ENCODE measurements at places on chromosomes 16 and 17.

DNA sequence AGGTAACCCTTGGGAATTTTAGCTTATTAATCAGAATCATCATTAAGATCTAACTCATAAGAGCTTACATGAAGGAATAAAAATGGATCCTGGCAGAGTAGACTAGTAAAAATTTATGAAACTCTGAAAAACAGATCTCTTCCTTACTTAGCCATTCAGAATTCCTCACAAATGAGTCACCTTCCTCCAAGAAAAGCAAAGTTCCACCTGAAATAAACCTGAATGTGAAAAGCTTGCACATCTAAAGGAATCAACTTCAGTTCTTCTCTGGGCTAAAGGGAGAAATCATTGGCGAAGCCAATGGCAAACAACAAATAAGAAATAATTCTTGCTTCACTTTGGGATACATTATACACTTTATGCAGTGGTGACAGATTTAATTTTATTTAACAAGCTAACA lies 22.7 kb downstream of the MYO1D start:
- DNase-seq = no peak

DNA sequence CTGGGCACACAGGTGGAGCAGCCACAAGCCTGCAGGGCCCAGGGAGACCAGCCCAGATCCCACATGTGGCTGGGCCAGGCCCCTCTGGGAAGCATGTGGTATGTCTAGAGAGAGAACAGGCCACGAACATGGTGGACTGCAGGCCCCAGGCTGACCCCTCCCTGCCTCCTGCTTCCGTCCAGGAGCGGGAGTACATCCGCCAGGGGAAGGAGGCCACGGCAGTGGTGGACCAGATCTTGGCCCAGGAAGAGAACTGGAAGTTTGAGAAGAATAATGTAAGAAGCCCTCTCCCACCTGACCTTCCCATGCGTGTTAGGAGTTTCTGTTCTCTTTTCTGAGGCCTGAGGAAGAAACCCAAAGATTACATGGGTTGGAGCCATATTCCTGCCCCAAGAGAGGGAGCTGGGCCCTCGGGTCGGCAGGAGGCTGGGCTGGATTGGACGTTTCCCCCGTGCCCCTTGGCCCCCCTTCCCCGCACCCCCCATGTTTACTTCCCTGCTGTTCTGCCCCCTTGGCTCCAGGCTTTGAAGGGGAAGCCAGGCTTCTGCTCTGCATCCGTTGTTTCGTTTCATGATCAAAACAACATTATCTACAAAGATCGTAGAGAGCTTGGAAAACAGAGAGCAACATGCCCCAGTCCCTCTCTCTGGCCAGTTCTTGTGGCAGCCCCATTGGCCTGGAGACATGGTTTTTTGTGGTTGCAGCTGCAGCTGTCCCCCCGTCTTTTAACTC lies 5.7 kb upstream of the TCAP start:
- DNase-seq = no peak

DNA sequence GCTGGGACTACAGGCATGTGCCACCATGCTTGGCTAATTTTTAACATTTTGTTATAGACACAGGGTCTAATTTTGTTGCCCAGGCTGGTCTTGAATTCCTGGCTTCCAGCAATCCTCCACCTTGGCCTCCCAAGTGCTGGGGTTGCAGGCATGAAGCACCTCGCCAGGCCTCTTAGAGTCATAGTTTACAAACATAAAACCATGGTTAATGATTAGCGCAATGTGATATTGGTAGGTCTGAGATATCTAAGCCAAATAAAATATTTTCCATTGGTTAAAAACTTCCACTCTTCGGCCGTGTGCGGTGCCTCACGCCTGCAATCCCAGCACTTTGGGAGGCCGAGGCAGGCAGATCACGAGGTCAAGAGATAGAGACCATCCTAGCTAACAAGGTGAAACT lies 16.6 kb downstream of the TXNDC11 start:
- no peak for DNase-seq

- no peak for DNase-seq
These were observed 7.8 kb downstream of the HIC1 start for GRCh38 chr17:2062571-2063183.

DNA sequence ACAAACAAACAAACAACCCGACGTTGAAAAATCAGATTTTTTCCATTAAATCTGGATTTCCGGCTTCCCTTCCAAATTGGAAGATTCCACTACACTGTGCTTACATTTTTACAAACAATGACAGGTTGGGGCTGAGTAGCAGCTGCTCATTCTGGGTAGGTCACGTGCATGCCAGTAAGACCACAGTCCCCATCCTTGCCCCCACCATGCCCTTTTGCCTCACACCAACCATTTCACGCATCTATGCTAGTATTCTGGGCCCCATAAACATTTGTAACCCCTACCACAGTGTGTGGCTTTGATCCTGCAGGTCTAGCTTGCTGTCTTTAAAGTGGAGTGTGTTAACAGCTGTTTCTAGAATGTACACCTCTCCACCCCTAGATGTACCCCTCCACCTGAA lies 366.1 kb downstream of the XYLT1 start:
- no peak for DNase-seq

DNA sequence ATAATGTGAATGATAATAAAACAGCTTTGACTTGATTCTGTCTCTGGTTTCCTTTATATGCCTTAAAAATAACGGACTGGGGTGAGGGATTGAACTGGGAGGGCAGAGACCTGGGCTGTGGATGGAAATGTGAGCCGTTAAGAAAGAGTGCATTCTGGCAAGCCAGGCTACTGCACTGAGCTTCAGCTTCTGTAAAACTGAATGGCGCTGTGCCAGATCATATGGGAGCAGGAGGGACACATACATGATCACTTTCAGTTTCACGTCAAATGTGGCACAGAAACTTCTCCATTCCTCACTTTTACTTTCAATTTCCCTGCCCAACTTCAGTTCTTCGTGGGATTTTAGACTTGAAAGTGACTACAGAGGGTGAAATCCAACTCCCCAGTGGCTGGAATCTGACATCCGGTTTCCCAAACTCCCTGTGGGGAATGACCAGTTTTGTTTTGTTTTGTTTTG lies 1.1 kb downstream of the MT2A start:
- DNase-seq = no peak

GRCh38 chr16:89917773-89918452 lies 749 bp upstream of the MC1R start:
- DNase-seq = no peak

- no peak for DNase-seq
These were observed 43.1 kb upstream of the HAPSTR1 start for GRCh38 chr16:9048302-9048700.

- DNase-seq = no peak
These were observed 57.6 kb upstream of the IRX5 start for GRCh38 chr16:54873071-54873470.

GRCh38 chr16:12752159-12752558 lies 51.5 kb downstream of the CPPED1 start:
- DNase-seq = no peak

DNA sequence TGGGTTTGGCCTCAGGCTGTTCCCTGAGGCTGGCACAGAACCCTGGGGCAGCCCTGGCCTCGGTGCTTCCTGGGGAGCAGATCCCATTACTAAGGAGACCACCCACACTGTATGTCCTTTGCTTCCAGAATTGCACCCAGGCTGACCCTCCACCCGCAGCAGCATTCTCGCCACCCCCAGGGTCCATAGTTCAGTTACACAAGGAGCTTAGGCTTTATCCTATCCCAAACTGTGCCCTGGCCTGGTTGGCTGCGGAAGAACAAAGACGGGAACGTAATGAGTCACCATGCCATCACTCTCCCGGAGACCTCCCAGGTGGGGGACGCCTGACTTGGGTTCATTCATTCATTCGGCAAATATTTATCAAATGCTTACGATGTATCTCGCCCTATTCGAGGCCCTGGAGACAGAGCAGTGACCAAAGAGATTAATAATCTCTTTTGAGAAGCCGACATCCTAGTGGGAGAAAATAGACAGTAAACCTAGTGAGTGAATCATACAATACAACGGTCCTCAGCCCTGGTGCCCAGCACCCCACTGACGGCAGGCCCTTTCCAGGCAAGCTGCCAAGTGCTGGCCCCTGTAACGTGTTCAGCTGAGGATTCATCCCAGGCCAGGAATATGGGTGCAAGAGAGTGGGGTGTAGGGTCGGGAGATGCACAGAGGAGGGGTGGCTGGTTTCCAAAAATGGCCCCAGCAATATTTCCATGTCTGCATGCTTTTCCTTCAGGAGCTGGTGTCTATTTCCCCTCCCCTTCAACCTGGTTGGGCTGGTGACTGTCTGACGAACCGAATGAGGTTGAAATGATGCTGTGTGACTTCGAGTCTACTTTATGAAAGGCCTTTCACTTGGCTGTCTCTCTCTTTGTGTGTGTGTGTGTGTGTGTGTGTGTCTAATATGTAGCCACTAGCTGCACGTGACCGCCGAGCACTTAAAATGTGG lies 134.2 kb downstream of the MGAT5B start:
- DNase-seq = no peak

DNA sequence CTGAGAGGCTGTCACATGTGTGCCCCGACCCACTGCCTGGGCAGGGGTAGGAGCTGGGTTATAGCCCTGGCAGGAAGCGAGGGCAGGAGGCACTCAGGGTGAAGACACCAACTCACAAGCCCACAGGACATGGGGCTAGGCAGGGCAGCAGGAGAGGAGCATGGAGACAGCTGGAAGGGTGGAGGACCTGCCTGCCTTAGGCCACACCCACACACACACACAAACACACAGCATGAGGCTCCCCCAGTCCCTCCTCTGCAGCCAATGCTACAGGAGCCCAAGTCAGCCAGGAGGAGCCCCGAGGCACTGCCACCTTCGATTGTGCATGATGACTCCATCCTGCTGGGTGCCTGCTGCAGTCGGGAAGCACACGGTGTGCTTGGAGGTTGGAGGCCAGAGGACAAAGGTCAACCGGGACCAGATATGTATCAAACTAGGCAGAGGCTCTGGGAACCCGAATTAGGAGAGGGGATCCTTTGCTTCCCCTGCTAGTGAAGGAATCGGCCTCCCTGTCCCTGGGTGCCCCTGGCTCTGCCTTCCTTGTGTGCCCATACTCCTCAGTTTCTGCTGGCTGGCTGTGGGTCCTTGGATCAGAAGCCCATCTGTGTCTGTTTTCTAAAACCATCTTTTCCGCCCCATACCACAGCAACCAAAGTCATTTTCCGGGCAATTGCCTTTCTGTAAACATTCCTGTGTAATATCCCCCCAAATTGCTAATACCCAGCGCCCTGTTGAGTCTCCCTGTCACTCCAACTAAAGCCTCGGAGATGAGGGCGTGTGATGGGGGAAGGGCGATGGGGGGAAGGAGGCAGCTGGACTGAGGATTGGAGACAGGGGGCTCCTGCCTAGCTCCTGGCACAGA lies 20.5 kb downstream of the SRCIN1 start:
- DNase-seq = no peak

DNA sequence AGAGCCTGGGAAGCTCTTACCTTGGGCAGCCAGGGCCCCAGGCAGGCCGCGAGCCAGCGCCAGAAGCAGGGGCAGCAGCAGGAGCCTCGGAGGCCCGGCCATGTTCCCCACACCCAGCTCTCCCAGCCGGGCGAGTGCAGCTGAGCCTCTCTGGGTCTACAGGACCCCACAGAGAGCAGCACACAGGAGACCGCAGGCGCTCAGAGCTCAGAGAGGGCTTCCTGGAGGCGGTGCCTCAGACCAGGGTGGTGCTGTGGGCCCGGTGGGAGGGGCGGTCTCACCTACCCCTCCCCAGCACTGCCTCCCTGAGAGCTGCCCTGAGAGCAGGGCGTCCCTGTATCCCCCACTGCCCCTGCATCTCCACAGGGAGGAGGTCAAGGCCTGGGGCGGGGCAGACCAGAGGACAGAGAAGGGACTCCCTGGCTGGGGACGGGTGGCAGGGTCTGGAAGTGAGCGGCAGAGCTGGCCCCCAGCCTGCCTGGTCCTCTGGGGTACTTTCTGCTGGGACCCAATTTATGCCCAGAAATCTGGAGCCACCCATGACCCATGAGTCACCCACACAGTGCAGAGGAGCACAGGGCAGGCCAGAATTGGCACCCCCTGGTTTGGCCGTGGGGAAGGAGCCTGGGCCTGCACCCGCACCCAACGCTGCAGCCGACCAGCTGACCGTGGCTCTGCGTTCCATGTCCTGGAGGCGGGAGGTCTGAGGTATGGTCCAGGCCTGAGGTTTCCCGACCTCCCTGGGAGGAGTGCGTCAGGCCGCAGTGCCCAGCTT lies at the start of gene CD7:
Gene CD7, minus strand, starts transcription at position 215 of the 775 bp plus-strand sequence. Its CDS starts 113 bp downstream, at position 102.
- no peak for DNase-seq

DNA sequence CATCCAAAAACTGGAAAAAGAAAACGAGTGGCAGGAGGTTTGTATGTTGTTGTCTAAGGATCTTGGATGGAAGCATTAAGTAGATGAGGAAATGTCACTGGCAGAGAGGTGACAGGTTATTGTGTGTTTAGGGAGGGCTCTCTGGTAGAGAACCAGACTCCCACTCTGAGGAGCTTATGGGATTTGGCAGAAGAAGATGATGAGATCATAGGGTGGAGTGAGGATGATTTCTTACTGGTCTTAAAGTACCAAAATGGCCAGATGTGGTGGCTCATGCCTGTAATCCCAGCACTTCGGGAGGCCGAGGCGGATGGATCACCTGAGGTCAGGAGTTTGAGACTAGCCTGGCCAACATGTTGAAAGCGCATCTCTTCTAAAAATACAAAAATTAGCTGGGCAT lies 9.0 kb downstream of the WWOX start:
- no peak for DNase-seq

DNA sequence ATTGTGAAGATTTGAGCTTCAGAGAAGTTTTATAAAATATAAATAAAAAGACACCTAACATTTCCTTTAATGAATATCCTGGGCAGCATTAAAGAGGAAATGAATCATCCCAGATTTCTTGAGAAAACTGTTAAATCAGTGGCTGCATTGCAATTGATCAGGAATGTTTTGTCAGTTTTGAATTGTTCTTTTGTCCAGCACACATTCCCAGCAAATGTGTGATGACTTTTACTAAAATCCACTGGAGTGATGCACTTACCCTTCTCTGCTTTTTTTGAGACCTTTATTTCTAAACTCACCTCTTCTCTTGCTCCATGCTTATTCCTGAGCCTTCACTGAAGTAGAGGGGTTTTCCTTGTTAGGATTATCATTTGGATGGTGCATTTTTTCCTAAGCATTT lies 1307.2 kb downstream of the CDH8 start:
- DNase-seq = no peak

DNA sequence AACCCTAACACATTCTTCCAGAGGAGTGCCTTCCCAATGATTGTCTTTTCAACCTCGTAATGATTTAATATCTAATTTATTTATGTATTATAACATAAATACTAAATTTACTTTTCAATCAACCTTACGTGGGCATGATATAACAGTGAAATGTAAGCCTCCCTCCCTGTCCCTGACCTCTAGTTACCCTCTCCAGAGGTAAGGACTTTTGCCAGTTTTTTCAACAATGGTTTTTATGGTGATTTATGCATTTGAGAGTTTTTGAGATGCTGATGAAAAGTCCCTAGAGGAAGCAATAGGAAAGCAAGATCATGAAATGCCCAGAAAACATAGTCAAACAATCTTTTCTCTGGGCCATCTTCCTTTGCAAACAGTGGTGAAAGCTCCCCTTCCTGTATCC lies 35.2 kb upstream of the PLLP start:
- DNase-seq = no peak

GRCh38 chr16:68792465-68793324 lies 50.6 kb upstream of the TANGO6 start:
- peak; percentile 92 for DNase-seq

DNA sequence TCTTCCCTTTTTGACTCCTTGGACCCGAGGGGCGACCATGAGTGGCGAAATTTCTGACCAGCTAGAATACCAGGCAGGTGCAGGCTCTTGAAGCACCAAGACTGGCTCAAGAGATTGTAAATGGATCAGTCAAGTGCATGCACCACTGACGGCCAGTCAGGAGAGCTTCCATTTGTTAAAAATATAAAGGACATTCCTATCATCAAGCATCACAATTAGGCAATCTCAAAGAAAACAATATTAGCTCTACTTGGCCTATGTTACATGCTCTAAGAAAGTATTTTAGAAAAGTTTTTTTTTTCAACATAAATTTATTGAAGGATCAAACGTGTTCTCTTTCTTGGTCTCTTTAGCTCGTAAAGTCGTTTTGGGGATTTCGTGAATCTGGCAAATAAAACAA lies 1.5 kb upstream of the PRKCA start:
- DNase-seq = no peak
